ENCODE measurements at places on chromosomes 12 and 14.

DNA sequence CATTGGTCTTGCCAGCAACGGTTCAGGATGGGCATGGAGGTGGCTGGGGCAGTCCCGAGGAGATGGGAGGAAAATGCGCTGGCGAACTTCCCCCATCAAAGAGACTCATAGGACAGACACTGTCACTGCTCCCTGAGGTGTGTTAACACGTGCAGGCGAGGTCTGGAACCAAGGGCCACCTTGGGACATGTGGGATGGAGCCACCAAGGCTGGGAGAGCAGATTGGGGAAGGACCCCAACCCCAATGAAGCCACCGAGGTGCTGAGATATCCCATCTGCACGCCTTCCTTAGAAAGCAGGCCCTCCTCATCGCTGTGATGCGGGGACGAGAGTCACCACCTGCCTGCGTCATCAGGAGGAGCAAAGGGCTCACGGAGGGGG is 16.9 kb upstream of the BEGAIN start:
- DNase-seq: no peak

- DNase-seq: peak; percentile 56
Observed at GRCh38 chr12:77914081-77914488, 83.4 kb downstream of the NAV3 start.

- DNase-seq: no peak
Observed at GRCh38 chr12:71069311-71069710, 88.5 kb downstream of the TSPAN8 start.

GRCh38 chr12:48183876-48184548 is 568 bp downstream of the CCDC184 start:
- no peak for DNase-seq

GRCh38 chr14:101026341-101026740 is 122.8 kb upstream of the RTL1 start:
- DNase-seq: no peak

GRCh38 chr12:121805171-121806008 is 1.6 kb downstream of the SETD1B start:
- DNase-seq: no peak

DNA sequence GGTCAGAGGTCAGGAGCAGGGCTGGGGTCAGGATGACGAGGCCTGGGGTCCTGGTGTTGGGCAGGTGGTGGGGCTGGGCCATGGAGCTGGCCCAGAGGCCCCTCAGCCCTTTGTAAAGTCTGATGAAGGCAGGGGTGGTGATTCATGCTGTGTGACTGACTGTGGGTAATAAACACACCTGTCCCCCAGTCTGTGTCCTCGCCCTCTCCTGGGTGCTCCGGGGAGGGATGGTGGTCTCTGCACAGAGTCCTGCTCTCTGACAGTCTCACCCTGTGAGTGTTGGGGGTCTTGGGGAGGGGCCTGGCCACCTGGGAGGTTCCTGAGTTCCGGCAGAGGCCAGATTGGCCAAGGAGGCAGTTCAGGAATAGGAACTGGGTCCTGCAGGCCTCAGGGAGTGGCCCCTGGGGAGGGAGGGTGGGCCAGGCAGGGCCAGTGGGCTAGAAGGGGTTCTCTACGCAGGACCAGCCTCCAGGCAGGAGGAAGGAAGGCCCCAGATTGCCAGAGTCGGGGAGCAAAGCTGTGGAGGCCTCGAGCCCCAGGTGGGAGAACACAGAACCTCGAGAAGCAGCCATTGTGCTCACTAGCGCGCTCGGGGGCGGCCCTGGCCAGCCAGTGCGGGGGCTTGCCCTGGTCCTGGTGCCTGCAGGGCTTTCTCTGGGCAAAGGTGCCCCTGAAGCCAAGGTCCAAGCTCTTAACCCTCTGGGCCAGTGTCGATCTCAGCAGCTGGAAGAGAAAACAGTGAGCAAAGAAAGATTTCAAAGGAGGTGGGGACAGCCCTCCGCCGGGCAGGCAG is 14.4 kb downstream of the ACADS start:
- DNase-seq: no peak

DNA sequence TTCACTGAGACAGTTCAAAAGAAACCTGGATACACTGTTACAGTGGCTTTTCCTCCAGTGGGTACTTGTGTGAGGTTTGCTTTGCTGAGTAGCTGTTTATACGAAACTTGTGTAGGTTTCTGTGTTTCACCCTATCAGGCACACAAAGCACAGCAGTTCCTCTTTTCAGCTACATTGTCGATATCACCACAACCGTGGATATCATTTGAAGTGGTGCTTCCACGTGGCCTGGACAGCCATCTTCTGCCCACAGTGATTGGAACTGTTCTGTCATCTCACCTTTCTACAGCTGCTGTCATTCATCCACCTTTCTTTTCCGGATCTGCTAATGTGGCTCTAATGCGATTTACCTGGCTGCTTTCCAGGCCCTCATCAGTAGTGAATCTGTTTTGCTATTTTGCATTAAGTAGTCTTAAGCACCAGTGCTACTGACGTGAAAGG is 368.8 kb downstream of the SYT1 start:
- no peak for DNase-seq

GRCh38 chr12:103102225-103102744 is 144.8 kb downstream of the ASCL1 start:
- DNase-seq: no peak

DNA sequence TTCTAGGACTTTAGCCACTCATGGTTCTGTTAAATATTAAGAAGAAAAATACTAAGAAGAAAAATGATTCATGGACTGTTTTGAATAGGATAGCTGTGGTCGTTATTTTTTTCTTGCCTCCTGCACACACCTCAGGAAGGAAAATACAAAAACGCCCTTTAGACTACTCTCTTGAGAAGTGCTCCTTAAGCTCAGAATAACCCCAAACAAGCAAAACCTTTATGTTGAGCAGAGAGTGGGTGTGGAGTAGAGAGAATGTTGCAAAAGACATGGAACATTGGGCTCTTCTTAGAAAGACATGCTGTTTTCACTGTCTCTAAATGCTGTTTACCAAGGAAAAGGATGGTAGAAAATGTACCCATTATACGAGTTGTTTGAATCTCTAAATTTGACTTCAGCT is 140.3 kb downstream of the LMNTD1 start:
- no peak for DNase-seq

DNA sequence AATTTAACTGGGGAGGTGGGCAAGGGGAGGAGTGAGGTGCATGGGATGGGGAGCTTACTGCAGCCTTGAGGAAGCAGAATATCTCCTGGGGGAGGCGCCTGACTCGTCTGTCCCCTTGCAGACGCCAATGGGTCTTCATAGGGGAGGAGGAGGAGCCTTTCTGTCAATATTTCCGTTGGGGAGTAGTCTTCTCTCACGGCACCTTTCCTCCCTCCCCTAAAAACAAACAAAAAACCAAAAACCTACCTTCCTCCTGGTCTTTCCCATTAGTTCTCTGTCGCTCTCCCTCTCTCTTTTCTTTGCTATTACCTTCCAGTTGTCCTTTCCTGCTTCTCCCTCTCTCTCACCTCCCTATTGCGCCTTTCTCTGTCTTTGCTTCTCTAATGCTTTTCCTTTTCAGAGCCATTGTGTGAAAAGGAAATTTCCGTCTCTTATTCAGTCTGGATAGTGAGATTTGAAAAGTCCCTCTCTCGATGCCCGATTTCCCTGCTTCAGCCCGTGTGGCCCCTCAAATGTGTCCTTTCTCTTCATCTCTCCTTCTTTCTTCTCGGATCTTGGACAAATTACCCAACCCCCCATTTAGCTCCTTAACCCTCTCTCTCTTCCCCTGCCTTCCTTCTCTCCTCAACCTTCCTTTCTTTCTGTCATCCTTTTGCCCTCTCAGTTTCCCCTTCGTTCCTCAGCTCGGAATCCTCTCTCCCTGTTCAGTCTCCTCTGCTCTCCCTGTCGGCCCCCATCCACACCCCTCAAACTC is 5.9 kb downstream of the GPR84 start:
- peak; percentile 45 for DNase-seq

GRCh38 chr12:92971859-92972524 is 42.9 kb upstream of the EEA1 start:
- DNase-seq: no peak

DNA sequence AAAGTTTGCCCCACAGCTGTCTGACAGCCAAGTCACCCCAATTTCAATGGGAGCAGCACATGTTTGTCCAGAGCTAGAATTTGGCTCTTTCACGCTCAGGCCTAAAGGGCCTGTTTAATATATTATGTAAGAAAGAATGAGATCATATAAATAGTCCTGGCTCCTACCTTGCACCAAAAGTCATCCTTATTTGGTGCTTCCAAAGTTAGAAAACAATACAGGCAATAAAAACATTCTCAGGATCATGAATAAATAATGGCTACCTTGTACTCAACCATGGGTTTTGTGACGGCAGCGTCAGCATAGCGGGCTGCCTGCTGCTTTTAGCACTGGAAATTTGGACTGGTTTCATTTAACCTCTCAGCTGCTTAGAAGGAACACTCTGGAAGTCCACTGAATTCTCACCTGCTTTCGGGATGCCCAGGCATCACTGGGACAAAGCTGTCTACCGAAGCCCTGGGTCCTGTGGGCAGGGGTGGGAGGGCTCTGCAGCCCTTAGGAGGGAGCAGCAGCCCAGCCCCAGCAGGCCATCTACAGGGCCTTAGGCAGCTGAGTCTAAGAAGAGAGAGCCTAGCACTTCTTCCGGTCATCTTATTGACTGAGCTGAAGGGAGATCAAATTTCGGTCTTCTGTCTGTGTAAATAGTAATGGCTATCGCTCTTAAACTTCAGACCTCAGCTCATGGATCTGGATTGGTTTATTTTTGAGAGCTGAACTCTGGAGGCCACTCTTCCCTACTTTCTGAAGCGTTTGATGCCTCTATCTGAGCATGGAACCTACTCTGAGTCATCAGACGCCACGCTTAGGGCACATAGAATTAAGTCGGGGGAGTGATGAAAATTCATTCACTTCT is 106.5 kb downstream of the SAMD4A start:
- no peak for DNase-seq

DNA sequence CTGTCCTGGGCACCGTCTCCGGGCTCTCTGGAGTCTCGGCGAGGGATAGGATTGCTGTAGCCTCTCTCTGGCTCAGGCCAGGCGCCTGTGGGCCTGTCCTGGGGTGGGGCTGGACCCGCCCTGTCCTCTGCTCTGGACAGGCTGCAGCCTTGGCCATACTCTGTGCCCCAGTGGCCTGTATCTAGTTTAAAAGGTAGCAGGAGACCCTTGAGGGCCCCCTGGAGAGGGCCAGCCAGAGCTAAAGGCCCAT is 1.8 kb downstream of the KIF26A start:
- DNase-seq: no peak
